ENCODE measurements at places on chromosomes 7 and 10.

DNA sequence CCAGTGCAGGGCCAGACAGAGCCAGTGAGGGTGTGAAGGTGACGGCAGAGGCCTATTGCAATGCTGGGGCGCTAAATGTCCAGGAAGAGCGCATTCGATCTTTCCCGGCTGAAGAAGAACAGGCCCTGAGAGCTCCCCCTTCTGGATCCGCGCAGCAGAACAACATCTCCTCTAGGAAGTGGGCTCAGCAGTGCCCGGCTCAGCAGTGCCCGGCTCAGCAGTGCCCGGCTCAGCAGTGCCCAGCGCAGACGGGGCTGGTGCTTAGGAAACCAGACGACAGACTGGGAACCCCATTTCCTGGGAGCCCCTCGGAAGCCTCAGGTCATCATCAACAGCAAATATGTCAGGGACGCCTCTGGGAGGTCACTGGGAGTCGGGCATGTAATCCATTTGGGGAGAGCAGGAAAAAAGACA is 4.7 kb upstream of the NOS3 start:
- DNase-seq = peak; percentile 74

DNA sequence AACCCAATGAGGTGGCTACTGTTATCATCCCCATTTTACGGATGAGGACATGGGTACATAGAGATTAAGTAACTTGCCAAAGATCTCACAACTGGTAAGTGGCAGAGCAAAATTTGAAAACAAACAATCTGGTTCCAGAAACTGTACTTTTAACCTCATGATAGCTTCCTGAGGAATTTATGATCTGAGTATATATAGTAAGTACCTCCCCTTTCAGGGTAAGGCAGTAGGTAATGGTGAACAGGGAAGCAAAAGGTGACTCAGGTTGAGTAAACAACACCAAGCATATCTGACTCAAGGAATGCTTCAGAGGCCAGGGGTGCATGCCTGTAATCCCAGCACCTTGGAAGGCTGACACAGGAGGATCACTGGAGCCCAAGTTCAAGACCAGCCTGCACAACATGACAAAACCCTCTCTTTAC is 21.1 kb downstream of the KLLN start:
- DNase-seq = no peak

- no peak for DNase-seq
Observed at GRCh38 chr7:152601305-152601798, 74.6 kb downstream of the XRCC2 start.

GRCh38 chr10:72105710-72106109 is 17.4 kb upstream of the SPOCK2 start:
- no peak for DNase-seq

DNA sequence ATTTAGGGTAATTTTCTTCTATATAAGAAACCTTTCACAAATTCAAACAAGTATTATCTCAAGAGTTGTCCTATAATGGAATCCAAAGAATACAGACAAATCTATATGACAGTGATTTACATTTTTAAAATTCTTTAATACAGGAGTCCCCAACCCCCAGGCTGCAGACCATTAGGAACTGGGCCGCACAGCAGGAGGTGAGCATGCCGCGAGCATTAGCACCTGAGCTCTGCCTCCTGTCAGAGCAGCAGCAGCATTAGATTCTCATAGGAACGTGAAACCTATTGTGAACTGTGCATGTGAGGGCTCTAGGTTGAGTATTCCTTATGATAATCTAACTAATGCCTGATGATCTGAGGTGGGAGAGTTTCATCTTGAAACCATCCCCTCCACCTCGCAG is 37.7 kb downstream of the SNX13 start:
- no peak for DNase-seq

DNA sequence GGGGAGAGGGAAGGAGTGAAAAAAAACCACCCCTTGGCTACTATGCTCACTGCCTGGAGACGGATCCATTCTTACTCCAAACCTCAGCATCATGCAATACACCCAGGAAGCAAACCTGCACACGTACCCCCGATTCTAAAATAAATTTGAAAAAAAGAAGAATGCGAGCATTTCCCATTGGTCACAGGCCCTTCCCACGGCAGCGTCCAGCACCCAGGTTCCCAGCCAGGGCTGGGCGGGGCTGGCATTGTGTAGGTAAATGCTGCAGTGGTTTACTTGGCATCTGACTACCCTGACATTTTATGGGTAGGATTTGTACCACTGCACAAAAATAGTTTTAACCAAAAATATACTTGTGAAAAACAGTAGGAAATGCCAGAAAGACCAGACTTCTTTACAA is 418.9 kb downstream of the DNAJB6 start:
- no peak for DNase-seq

GRCh38 chr7:146788008-146788407 is 671.4 kb downstream of the CNTNAP2 start:
- no peak for DNase-seq

DNA sequence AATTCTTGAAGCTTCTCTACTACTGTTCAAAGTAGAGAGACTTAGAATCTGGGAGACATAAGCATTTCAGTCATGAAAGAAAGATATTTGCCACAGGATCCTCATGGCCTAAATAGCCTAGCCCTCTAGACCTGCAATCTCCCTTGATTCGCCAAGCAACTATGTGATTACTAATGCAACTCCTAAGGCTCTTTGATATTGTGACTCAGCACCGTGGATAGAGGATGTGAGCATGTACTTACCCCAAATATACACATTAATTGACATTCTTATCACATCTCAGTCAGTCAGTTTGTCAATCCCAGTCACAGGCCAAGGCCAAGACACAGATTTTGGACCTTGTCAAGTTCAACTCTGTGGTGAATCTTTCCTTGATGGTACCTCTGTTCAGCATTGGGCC is 42.6 kb downstream of the GPR37 start:
- DNase-seq = no peak

GRCh38 chr7:117143066-117143465 is 179.8 kb downstream of the WNT2 start:
- no peak for DNase-seq

GRCh38 chr10:110985497-110986275 is 66.3 kb downstream of the SHOC2 start:
- DNase-seq = no peak

DNA sequence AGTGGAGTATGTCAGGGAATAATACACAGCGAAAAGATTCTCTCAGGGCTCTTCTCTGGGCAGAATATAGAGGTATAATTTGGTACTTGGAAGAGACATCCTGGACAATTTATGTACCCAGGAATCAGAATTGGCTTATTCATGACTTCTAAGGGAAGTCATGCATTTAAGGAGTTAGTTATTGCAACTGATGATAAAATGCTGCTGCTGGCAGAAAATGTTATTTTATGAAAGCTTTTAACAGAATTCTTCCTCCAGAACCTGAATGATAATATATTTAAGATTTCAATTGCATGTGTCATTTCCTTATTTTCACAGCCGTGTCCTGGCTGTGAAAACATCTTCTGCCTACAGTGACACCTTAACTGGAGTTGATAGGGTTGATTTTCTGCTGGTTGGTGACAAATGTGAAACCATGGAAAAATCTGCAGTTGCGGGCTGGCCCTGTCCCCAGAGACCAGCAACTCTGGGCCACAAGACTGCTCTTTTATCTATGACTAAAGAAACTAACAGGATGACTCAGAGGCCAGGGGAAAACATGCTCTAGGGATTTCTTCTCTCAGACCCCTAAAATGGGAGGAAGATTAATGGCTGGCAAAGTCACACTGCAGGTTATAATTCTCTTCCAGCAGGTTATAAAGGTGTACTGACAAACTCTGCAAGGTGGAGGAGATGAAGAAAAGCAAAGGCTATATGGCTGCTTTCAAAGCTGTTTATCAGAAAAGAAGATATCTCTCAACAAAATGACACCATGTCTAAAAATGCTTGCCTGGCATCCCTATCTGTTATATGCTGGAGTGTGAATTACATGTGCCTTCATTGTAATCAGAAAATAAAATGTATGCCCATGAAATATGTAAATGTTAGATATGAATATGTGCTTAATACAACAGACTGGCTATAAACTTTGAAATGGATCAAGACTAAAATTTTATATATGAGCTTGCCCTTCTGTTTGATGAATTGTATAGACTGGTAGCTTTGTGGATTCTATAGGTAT is 12.1 kb upstream of the TRUB1 start:
- no peak for DNase-seq

DNA sequence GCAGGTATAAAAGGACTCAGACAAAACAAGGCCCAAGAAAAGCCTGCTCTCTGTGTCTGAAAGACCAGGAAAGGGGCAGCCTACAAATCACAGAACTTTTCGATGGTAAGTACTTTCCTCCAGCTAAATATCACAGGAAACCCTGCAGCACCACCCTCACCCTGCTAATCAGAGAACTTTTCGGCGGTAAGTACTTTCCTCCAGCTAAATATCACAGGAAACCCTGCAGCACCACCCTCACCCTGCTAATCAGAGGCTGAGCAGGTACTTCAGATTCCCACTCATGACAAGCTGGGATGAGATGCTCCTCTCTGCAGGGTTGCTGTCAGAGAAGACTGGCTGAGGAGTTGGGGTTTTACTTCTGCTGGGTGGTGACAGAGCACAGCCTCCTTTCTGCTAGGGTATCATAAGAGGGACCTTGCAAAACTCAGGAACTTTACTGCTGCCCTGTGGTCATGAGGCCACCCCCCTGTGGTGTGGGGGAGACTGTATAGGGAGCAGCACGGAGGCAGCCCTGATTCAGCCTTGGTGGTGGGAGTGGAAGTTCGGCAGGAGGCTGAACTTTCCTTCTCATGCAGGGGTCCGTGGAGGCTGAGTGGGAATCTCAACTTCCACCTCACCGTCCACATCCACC is 7.2 kb downstream of the WDR37 start:
- peak; percentile 53 for DNase-seq

- peak; percentile 4 for DNase-seq
Observed at GRCh38 chr10:62860946-62861345, 44.8 kb upstream of the EGR2 start.

- DNase-seq = no peak
Observed at GRCh38 chr10:116088985-116089384, 184.0 kb downstream of the GFRA1 start.

DNA sequence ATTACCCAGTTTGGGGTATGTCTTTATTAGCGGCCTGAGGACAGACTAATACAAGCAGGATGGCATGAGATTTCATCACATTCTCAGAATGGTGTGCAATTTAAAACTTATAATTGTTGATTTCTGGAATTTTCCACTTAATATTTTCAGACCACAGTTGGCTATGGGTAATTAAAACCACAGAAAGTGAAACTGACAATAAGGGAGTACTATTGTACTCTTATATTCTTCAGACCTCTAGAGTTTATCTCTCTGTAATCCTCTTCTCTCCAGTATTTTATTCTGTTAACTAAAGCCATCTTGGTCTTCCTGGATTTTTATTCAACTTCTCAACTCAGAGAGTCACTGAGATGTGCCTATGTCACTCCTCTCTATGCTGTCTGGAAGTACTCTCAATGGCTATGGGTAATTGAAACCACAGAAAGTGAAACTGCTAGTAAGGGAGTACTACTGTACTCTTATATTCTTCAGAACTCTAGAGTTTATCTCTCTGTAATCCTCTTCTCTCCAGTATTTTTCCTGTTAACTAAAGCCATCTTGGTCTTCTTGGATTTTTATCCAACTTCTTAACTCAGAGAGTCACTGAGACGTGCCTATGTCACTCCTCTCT is 118.3 kb downstream of the PPP1R17 start:
- no peak for DNase-seq

DNA sequence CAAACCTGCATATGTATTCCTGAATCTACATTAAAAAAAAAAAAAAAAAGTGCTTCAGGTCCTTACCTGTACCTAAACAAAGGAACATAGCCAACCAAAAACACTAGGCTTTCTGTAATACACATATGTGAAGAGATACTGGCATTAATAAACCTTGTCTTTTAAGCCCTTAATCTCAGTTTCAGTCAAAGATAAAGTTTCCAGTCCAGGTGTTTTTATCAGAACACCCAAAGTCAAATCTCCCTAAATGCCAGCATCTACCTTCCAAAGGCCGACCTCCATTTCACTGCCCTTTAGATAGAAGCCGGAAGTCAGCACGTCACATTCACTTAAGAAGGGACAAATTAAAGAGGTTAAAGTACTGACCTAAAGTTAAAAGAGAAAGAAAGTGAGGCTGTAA is 79.8 kb upstream of the NEBL start:
- DNase-seq = no peak

- no peak for DNase-seq
Observed at GRCh38 chr10:112915590-112916572, 34.2 kb upstream of the TCF7L2 start.

DNA sequence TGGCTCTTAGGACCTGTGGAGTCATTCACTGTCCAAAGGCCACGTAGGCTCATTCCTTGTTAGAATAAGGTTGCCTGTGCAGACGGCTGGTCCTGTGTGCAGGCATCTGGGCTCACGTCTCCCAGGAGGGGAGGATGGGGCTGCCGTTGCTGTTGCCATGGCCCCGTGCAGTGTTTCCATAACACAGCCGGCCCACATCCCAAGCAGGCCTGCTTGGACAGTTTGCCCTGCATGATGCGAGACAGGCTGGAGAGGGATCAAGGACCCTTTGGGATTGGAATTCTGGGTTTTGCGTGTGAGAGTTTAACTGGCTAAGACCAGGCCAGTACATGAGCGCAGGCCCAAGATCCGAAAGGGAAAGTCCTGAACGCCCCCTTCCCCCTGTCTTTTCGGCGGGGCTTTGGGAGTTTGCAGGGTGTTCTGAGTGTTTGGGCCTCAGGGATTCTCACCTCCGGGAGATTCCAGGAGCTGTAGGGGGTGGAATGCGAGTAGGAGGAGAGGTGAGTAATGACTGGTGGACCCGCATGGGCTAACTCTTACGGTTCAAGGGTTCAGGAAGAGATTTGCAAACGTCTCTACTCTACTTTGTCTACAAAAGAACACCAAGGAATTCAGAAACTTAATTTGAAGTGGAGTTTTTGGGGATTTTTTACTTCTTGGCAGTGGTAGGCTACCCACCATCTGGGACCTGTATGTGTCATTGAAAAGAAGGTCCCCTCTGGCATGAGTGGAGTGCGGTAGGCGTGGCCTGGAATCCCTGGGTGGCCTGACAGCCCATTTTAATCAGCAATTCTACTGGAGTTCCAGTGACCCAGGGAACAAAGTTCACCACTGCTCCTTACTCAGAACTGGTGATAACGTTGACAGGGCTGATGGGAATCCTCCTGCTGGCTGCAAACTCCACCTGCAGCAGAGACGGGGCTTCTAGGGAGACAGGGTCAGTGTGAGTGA is 125.4 kb downstream of the ITIH5 start:
- DNase-seq = no peak

GRCh38 chr7:156324201-156324600 is 316.4 kb upstream of the RNF32 start:
- no peak for DNase-seq

DNA sequence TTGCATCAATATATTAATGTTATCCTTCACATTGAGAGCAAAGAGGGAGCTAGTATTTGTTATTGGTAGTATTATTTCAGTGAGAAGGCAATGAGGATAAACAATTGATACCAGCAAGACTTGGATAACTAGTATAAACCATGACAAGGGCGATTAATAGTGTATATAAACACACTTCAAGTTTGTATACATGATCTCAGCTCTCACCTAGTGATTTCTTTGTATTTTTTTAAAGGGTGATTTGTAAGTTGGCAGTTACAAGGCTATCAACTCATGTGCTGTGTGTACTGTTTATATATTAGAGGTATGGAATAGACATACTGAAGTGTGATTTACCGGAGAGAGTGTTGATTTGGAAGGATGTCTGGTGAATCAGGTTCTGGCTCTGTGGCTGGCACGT is 88.0 kb downstream of the SNX10 start:
- no peak for DNase-seq

GRCh38 chr7:133819695-133820094 is 307.4 kb upstream of the LRGUK start:
- no peak for DNase-seq
